ENCODE measurements at places on chromosomes 2 and 18.
A peak's percentile ranks its signal among the peaks of the same experiment; 100 is the strongest.

DNA sequence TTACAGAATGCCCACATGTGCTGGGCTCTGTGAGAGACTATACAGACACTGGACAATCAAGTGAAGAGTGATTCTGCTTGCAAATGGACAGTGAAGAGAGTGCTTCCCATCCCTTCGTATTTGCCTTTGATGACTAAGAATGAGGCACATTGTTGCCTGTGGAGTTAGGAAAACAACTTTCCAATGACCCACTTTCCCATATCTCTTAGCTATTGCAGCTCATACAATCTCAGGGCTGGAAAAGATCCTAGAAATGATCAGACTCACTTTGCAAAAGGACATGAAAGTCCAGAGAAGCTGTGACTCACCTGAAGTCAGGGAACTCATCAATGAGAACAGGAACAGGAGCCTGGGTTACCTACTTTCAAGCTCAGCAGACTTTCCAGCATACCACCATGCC, 440.5 kb upstream of the TCF4 start:
- no peaks in the 10 kb centered on the region for H3K27me3 ChIP-seq
- DNase-seq = no peak
- H3K27ac ChIP-seq = no peak overlapping the region
- no peaks in the 10 kb centered on the region for H3K4me1 ChIP-seq
- H3K4me3 ChIP-seq = no peak overlapping the region

DNA sequence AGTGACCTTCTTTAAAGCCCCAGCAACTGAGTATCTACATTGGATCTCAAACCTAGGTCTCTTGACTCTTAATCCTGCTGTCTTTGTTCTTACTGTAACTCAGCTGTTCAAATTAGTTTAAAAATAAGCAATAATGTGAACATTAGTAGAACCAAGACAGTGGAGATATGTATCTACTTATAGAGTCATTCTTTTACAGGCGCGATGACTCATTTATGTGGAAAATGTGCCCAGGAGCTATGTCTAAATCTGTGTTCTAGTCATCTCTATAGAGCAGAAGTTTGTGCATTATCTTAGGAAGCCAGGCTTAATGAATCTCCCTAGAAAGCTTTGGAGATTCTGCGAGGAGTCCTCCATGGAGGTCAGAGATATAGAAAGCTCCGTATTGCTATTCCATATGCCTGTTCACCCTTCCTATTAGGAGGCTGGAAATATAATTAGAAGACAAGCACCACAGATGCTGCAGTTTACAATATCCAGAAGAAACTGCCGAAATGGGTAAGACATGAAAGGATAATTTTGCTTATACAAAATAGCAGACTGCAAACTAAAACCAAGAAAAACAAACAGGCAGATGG, 211.6 kb downstream of the TRIB2 start:
- H3K4me3 ChIP-seq = no peak overlapping the region
- peak; percentile 13 for DNase-seq
- no peak overlapping the region for H3K27ac ChIP-seq
- peaks cover 34% of the 10 kb centered on the region for H3K27me3 ChIP-seq
- no peaks in the 10 kb centered on the region for H3K36me3 ChIP-seq

GRCh38 chr2:106117882-106118684, 76.0 kb downstream of the UXS1 start:
- H3K36me3 ChIP-seq = peaks cover 27% of the 10 kb centered on the region
- DNase-seq = no peak
- H3K4me1 ChIP-seq = peaks cover 5% of the 10 kb centered on the region
- no peak overlapping the region for H3K4me3 ChIP-seq
- H3K27ac ChIP-seq = no peak overlapping the region

DNA sequence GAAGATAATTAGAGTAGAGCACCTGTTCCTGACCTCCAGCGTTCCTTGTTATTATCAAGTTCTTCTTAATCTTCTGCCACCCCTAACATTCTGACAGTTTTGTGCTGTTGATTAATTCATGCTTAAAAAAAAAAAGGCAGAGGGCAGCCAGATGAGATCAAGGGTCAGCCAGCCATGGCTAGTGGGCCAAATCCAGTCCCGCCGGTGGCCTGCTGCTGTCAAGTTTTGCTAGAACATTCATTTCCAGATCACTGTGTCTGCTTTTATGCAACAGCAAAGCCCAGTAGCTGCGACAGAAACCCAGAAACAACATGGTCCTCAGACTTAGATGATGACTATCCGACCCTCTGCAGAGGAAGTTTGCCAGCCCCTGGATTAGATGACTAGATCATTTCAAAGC, 101.6 kb downstream of the RNF144A start:
- peaks cover 31% of the 10 kb centered on the region for H3K36me3 ChIP-seq
- no peak overlapping the region for H3K27ac ChIP-seq
- DNase-seq = no peak

DNA sequence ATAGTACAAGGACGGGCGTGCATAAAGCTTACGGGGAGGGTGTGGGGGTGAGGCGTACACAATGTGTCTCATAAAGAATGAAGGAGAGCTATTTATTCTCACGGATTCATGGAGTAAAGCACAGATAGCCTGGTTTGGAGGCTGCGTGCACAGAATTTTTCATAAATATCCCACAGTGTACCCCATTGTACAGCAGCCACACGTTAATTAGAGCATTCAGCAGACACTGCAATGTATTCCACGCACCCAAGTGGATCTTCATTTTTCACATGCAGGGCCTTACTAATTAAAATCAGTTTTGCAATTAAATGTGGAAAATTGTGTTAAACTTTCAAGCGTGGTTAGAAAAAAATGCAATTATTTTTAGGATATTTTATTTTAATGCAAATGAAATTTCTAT, 227.7 kb upstream of the PXDN start:
- no peak for DNase-seq
- H3K36me3 ChIP-seq = no peaks in the 10 kb centered on the region
- H3K27me3 ChIP-seq = no peaks in the 10 kb centered on the region

DNA sequence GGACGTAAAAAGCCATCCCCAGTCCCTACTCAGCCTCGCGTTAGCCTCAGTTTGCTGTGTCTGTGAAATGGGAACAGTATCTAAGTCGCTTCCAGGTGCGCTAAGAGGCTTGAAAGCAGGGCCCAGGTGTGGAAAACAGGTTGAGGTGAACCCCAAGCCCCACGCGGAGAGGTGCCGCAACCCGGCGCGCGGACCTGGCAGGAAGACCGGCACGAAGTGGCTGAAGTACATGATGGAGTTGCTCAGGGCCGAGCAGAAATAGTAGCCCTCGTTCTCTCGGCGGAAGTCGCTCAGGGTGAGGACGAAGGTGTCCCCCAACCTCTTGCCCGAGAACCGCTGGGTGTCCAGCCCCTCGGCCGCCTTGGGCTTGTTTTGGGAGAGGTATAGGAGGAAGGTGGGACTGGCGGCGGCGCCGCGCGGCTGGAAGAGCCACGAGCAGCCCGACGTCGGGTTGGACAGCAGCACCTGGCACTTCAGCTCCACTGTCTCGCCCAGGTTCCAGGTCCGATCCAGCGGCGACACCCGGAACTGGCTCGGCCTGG, 508 bp downstream of the CD8A start:
- H3K27me3 ChIP-seq = peaks cover 71% of the 10 kb centered on the region
- H3K36me3 ChIP-seq = peaks cover 16% of the 10 kb centered on the region
- peaks cover 40% of the 10 kb centered on the region for H3K4me1 ChIP-seq
- no peak for DNase-seq

GRCh38 chr2:25372405-25373268, 30.9 kb upstream of the DNMT3A start:
- no peak overlapping the region for H3K27ac ChIP-seq
- H3K4me1 ChIP-seq = peaks cover 17% of the 10 kb centered on the region
- peaks cover 9% of the 10 kb centered on the region for H3K36me3 ChIP-seq
- DNase-seq = no peak

DNA sequence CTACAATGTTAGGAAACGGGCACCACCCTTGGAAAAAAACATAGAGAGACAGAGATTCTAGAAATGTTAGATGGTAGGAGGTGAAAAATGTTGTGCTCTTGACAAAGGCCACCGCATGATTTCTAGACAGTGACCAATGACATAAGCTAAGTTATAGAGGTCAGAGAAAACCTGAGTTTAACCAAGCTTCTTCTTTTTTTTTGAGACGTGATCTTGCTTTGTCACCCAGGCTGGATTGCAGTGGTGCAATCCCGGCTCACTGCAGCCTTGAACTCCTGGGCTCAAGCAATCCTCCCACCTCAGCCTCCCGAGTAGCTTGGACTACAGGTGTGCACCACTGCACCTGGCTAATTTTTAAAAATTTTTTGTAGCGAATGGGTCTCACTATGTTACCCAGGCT, 13.0 kb downstream of the FER1L5 start:
- no peaks in the 10 kb centered on the region for H3K4me1 ChIP-seq
- no peak overlapping the region for H3K4me3 ChIP-seq
- H3K27me3 ChIP-seq = peaks cover 6% of the 10 kb centered on the region
- no peak for DNase-seq
- H3K27ac ChIP-seq = no peak overlapping the region
- H3K36me3 ChIP-seq = no peaks in the 10 kb centered on the region

GRCh38 chr2:193502363-193503035, 1307.8 kb upstream of the TMEFF2 start:
- H3K36me3 ChIP-seq = no peaks in the 10 kb centered on the region
- H3K27me3 ChIP-seq = no peaks in the 10 kb centered on the region
- no peak overlapping the region for H3K4me3 ChIP-seq
- no peak overlapping the region for H3K27ac ChIP-seq
- no peak for DNase-seq

- peaks cover 3% of the 10 kb centered on the region for H3K27me3 ChIP-seq
- no peak for DNase-seq
These were observed 155.8 kb downstream of the SH3RF3 start for GRCh38 chr2:109284826-109285225.

GRCh38 chr2:1859671-1860450, 115.5 kb upstream of the PXDN start:
- H3K36me3 ChIP-seq = no peaks in the 10 kb centered on the region
- DNase-seq = no peak
- no peak overlapping the region for H3K27ac ChIP-seq
- peaks cover 14% of the 10 kb centered on the region for H3K27me3 ChIP-seq

GRCh38 chr2:134020608-134021007, 233.3 kb upstream of the MGAT5 start:
- H3K27ac ChIP-seq = no peak overlapping the region
- H3K4me3 ChIP-seq = no peak overlapping the region
- peaks cover 3% of the 10 kb centered on the region for H3K4me1 ChIP-seq
- DNase-seq = no peak
- no peaks in the 10 kb centered on the region for H3K36me3 ChIP-seq

DNA sequence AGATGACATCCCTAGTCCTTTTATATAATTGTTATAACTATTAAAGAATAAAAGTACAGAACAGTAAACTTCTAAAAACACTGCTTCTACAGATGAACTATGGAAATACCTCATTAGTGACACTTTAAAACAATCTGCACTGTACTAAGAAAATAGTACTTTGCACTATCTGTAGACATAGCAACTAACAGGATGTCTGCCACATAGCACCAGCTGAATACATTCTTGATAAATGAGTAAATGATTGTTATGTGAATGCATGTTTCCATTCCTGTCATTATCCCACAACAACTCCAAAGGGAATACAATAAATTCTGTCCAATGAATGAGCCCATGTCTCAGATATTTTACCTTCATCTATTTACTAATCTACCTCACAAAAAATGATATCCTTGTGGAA, 115.3 kb upstream of the SLC35G4 start:
- no peak overlapping the region for H3K4me3 ChIP-seq
- no peak overlapping the region for H3K27ac ChIP-seq
- peaks cover 2% of the 10 kb centered on the region for H3K27me3 ChIP-seq
- no peak for DNase-seq

DNA sequence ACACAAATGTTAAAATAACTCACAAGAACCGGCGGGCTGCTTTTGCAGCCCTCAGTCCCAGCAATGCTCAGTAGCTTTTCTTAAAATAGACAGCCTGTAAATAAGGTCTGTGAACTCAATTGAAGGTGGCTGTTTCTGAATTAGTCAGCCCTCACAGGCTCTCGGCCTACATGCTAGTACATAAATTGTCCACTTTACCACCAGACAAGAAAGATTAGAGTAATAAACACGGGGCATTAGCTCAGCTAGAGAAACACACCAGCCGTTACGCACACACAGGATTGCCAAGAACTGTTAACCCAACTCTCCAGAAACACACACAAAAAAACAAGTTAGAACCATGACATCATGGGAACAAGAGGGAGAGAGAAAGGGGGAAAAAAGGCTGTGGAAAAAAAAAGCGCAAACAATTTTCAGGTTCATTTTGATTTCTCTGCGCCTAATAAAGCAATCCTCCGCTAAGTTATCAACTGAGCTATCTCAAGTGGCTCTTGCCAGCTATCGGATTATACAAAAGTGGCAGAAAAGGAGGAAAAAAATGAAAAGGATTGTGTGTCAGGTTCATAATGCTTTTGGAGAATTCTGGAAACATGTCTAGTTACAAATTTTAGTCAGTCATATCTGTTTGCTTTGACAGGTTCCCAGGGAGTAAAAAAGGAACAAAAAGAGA, 89.1 kb downstream of the ZEB2 start:
- no peak overlapping the region for H3K4me3 ChIP-seq
- H3K27me3 ChIP-seq = peaks cover 4% of the 10 kb centered on the region
- no peak overlapping the region for H3K27ac ChIP-seq
- H3K4me1 ChIP-seq = peaks cover 2% of the 10 kb centered on the region

- H3K4me3 ChIP-seq = no peak overlapping the region
- no peak for DNase-seq
- peaks cover 44% of the 10 kb centered on the region for H3K4me1 ChIP-seq
- peaks cover 13% of the 10 kb centered on the region for H3K36me3 ChIP-seq
- peaks cover 2% of the 10 kb centered on the region for H3K27me3 ChIP-seq
These were observed 152.0 kb downstream of the FAM210A start for GRCh38 chr18:13574355-13574754.

DNA sequence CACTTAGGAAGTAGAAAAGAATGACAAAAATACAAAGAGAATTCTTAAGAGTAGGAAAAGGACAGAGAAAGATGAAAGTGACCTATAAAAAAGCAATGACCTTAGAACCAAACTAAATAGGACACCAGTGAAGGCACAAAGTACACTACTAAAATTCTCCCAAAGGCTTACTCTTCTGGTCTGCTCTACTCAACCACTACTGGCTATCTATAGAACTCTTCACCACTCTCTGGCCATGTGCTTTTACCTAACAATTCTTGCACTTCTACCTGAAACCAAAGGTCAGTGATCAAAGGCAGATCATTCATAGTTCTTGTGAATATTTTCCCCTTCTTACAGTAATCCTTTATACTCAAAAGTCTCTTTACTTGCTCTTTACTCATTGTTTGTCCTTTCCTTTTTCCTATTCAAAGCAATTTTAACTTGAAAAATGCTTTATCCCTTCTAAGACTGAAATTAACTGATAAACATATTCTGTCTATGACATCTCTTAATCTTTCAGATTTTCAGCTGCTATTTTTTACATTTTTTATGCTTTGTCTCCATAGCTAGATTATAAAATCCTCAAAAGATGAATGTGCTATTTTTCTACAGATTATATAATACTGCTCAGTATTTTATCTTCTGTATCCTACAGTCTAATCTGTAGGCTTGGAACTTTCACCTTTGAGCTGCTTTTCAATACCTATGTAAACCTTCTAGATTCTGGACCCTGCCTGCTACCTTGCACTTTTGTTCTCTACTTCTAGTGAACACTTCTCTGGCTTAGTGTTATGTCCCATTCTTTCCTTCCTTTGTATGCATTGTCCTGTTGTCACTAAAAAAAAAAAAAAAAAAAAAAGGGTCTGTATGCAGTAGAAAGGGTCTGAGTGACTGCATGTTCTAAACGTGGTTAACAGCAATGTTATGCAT, 64.6 kb downstream of the NCKAP1 start:
- no peaks in the 10 kb centered on the region for H3K4me1 ChIP-seq
- no peak for DNase-seq
- H3K4me3 ChIP-seq = no peak overlapping the region
- H3K27ac ChIP-seq = no peak overlapping the region
- no peaks in the 10 kb centered on the region for H3K36me3 ChIP-seq
- no peaks in the 10 kb centered on the region for H3K27me3 ChIP-seq
